ENCODE measurements at places on chromosomes 7 and 10.

- DNase-seq: no peak
These were observed 5.5 kb upstream of the MDFIC start for GRCh38 chr7:114916261-114916892.

GRCh38 chr10:117399341-117400196 is 24.3 kb upstream of the PDZD8 start:
- no peak for DNase-seq

DNA sequence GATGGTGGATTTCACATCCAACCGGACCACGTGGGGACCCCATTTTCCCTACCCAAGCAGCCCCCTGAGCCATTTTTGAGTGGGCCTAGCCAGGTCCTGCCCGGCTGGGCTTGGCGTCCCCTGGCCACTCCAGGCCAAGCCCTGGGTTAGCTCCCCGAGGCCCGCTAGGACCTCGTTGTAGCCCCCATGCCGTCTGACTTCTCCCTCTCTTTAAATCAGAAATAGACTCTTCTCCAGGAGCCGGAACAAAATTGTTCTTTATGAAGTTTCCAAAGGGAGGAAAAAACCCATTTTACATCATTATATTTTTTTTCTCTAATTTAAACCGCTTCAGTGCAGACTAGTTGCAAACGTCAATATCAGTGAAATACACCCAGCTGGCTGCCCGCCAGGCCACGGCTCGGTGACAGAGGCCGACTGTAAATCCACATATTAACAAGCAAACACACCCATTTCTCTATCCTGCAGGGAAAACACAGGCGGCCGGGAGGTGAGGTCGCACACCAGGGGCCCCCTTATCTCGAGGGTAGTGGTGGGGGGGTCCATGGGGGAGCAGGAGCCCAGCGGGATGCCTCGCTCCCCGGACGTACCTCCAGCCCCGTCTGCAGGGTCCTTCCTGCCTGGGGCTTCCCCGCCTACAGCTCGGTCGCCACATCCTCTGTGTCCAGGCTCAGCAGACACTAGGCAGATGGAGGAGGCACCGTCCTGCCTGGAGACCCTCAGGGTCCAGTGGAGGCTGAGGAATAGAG is 72.7 kb downstream of the ELFN1 start:
- no peak for DNase-seq

GRCh38 chr7:155254018-155254417 is 43.7 kb upstream of the INSIG1 start:
- DNase-seq: no peak

- no peak for DNase-seq
These were observed 33.7 kb downstream of the ZMIZ1 start for GRCh38 chr10:79102498-79102874.

DNA sequence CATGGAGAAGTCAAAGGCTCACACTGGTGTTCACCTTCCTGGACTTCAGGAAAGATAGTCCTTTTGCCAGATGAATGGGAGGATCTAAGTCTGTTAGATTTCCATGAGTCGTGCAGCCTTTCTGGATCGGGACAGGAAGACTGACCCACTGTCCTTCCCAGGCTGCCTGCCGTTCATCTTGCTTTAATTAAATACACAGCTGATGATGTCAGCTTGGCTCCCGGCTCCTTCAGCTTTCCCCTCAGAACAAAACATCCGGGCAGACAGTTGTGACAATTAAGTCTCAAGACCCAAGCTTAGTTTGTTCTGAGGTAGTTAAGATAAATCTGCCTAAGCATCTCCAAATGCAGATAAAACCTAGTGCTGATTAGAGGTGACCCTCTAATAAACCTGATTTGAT is 58.6 kb downstream of the AUTS2 start:
- no peak for DNase-seq

- no peak for DNase-seq
These were observed 264.6 kb downstream of the SNX10 start for GRCh38 chr7:26556061-26556881.

- no peak for DNase-seq
These were observed 150.9 kb upstream of the MEOX2 start for GRCh38 chr7:15837306-15837950.

- peak; percentile 21 for DNase-seq
These were observed 3.9 kb upstream of the SAR1A start for GRCh38 chr10:70174058-70174741.

GRCh38 chr7:317643-318405 is 27.9 kb downstream of the FOXL3 start:
- DNase-seq: no peak

DNA sequence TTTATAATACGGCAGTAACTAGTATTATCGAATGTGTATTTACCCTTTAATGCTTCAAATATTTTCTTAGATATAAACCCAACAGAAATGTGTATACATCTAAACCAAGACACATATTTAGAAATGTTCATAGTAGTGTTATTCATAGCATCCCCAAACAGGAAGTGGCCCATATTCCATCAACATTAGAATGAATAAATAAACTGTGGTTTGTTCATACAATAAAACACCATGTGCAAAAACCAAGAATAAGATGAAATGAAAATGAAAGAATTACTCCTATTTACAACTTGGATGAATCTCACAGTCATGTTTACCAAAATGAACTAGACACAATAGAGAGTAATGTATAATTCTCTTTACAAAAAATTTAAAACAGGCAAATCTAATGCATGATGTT is 9.2 kb upstream of the CAV2 start:
- DNase-seq: peak; percentile 55

DNA sequence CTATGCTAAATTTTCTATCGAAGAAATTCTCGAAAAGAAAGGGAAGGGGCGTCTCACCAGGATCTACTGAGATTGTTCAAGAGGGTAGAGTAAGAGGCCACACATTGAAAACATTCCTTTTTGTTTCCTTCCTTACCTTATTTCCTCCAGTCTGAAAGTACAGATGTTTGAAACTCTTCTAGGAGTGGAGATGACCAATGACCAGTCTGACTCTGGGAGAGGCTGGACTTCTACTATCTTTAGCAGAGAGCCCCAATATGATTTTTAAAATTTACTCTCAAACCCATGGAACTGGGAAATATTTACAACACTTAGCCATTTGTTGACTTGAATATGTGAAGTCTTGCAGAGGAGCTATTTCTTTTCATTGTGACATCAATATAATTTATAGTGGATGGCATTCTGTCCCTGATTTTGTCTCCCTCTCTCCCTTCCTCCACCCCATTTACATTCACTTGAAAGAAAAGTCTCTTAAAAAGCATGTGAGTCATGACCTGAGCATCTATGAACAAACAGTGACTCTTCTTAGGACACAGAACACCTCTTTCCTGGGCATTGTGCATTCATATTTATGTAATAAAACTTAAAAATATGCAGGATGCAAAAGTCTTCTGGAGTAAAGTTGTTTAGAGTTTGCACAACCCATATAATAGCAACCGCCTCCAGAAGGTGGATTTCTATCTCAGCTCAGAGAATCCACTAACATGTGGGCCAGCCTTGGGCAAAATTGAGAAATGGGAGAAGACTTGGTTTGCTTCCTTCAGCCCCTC is 31.2 kb upstream of the BMPER start:
- DNase-seq: peak; percentile 97

GRCh38 chr10:73908853-73909539 is 1.9 kb upstream of the PLAU start:
- peak; percentile 95 for DNase-seq

DNA sequence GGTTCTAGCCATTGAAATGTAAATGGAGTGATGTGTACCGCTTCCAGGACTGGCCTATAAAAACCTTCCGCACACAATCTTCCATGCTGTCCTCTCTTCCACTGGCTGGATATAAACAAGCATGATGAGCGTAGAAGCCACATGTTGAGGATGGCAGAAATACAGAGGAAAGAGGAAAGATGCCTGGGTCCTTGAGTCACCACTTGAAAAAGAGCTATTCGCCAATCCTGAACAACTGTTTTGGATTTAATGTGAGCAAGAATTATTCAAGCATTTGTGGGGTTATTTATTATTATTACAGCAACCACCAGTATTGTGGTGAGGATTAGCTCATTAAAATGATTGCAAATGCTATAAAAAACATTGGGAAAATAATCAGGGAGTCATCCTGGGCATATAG is 45.8 kb upstream of the PLXNA4 start:
- no peak for DNase-seq

- no peak for DNase-seq
These were observed 85.0 kb downstream of the PLPP4 start for GRCh38 chr10:120541984-120542383.

DNA sequence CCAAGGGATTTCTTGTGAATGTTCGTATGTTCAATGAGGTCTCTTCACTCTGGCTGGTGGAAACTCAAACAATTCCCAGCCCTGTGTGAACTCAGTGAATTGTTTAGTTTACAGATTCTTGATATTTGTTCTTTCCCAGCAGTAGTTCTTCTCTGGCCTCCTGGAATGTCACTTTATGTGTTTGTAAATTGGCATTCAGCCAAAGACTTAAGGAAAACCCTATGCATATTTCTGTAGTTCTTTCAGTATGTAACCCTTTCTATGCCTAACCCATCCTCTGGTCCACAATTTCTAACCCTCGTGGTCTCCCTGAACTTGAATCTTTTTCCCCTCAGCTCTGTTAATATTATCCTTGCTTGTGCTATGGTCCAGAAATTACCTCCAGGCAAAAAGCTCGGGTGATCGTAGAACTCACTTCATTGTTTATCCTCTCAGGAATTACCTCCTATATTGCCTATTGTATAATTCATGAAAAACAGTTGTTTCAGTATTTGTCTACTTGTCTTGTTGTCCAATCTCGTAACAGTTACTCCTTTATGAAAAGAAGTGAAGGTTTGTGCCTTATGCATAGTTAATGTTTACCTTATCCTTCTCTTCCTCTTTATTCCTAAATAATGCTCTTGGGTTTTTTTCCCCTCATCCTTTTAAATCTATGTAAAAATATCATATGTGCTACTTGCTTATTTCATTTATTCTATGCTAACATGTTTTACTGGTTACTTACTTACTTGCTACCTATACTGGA is 23.7 kb upstream of the AGR3 start:
- no peak for DNase-seq

DNA sequence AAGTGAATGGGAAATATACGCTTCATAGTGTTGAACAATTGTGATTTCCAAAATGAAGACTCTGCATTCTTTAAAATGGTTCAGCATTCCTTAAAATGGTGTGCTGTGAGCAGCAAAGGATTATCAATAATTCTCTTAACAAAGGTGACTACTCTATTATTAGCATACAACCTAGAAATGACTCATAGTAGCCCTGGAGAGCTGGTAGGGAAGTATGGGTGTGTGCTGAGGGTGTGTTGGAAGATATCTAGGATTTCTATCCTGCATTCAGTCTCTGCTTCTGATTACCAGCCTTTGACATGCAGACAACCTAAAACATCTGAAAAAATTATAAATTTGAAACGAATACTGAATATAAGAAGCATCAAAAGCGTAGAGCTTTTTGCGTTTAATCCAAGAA is 72.5 kb downstream of the SEMA3D start:
- DNase-seq: no peak

DNA sequence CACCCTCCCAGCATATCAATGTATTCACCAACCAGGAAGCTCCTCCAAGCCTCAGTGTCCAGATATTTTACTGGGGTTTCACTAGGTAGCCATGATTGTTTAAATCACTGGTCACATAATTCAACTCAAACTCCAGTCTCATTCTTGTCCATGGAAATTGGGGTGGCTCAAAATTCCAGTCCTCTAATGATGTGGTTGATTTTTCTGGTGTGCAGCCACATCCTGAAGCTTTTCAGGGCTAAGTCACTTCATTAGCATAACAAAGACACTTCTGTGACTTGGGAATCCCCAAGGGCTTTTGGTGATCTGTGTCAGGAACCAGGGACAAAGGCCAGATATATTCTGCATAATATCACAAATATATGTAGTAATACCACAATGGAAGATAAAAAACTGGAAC is 786.9 kb upstream of the IGFBP3 start:
- DNase-seq: no peak

- no peak for DNase-seq
These were observed 139.3 kb downstream of the MBL2 start for GRCh38 chr10:52633266-52633665.

DNA sequence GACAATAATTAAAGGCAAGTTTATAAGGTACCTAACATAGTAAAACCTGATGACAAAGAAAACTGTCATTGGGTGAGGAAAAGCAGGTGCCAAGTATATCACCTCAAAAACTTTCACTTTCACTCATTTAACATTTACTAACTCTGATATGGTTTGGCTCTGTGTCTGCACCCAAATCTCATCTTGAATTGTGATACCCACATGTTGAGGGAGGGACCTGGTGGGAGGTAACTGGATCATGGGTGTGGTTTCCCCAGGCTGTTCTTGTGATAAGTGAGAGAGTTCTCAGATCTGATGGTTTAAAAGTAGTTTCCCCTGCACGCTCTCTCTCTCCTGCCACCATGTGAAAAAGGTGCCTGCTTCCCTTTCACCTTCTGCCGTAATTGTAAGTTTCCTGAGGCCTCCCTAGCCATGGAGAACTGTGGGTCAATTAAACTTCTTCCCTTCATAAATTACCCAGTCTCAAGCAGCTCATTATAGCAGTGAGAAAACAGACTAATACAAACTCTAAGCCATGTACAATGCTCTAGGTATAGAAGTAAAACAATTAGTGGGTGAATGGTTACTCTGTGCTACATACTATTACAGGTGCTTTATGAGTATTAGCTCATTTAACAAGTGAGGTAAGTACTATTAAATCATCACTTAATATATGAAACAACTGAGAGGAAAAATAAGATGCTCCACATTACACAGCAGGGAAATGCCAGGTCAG is 199.0 kb downstream of the CHCHD3 start:
- DNase-seq: no peak

GRCh38 chr7:29255199-29255878 is 60.8 kb downstream of the CHN2 start:
- no peak for DNase-seq

- no peak for DNase-seq
These were observed 10.9 kb downstream of the MMRN2 start for GRCh38 chr10:86946213-86947155.

DNA sequence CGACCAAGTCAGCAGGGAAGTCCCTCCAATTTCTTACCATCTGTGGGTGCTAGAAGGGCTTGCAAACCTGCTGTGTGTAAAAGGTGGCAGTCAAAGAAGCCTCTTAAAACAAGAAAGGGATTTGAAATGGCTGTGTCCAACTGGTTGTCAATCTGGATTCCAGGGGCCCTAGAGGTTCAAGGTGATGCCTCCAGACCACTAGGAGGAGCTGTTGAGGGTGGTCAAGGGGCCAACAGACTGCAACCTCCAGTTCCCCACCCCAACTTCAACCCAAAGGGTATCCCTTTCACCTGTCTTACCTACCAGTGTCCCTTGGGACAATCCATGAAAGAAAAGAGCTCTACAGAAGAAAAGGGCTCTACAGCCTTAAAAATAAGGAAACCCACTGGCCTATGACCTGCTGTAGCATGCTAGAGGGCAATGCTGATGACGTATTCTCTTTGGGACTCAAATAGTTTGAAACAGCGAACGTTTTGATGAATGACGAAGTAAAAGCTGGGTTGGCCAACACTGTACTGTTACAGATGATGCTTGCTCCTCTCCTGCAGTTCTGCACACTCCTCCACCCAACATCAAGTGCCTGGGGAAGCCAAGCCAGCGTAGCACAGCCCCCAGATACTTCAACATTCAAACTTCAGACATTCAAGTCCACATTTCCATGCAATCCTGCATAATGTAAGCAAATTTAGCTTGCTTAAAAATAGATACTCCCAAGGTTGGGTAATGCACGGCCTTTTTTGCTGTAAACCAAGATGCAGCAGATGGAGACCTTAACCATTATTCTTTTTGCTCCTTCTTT is 45.9 kb upstream of the WDR11 start:
- DNase-seq: no peak
